ENCODE measurements at places on chromosomes 7 and 10.

GRCh38 chr10:79020015-79020491 is 48.7 kb upstream of the ZMIZ1 start:
- DNase-seq, result no peak

DNA sequence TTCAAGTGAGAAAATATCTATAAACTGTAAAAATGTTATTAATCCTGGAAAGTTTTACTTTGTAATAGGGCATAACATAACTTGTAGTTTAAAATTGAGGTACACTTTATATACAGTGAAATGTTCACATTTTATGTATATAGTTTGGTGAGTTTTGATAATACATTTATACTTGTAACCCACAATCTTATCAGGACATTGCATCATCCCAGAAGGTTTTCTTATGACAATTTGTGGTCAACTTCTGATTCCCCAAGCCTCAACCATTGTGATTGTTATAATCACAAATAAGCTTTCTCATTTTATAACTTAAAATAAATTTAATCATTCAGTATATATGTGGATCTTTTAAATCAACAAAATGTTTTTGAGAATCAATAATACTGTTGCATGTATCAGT is 151.1 kb downstream of the TFPI2 start:
- DNase-seq, result no peak

GRCh38 chr10:96152437-96152836 is 22.3 kb downstream of the ZNF518A start:
- DNase-seq, result no peak

DNA sequence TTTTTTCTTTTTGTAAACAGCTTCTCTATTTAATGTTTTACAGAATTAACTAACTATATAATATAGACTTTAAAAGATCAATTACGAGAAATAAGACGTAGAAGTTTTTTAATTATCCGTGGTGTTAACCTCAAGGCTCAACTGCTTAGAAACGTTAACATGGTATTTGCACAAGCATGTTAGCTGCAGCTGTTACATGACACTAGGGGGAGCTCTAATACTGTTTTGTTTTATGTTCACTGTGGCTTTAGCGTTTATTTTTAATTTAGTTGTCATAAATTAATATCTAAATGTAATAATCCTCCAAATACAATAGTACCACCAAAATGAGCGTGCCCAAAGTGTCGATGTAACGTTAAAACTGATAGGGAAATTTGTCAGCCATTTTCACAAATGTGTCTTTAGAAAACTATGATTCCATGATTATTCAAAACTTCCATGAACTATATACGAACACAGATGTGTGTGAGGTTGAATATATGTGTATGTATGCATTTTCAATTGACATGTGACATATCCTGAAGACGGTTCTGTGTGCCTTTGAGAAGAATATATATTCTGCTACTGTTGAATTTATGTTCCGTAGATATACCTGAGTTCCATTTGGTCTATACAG is 828.8 kb upstream of the MBL2 start:
- no peak for DNase-seq

DNA sequence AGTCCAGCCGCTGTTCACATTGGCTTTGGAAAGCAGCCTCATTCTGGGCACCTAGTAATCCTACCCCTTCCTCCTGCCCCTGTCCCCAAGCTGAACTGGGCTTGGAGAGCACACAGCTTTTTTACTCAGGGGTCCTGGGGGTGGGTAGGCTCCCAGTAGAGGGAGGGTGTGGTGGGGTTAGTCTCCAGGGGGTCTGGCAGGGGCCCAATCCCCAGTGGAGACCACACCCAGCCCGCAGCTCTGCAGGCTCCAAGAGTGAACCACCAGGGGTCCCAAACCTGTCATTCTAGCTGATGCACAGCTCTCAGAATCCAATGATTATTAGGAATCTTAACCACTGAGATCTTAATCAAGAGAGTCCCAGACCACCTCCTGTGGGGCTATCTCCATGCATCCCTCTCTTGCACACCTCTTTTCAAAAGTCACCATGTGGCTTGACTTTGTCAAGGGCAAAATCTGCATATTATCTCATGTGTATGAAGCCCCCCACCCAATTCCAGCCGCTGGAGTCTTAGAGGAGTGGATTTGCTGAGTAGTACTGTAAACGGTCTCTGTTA is 2.7 kb downstream of the HOXA11 start:
- DNase-seq, result no peak
